ENCODE measurements at places on chromosomes 5 and 9.

- no peak for DNase-seq
These were observed 91.6 kb upstream of the LMX1B start for GRCh38 chr9:126521976-126522590.

DNA sequence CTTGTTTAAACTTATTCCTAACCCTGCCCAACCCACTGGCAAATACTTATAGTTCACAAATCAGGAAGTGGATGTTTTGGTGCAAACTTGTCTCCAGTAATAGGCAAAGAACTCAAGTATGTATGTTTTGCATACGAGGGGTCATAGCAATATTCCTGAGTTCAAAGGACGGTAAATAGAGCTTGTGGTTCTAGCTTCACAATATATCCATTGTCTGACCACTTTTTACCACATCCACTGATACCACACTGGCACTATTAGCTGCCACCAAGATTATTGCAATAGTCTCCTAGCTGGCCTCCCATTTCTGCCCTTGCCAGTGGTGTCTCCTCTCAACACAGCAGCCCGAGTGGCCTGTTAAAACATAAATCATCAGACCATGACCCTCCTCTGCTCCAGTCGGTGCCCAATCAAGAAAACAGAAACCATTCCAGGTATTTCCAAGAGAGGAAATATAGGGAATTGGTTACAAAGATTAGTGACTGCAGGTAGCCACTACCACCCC is 17.0 kb downstream of the GRXCR2 start:
- DNase-seq: no peak

DNA sequence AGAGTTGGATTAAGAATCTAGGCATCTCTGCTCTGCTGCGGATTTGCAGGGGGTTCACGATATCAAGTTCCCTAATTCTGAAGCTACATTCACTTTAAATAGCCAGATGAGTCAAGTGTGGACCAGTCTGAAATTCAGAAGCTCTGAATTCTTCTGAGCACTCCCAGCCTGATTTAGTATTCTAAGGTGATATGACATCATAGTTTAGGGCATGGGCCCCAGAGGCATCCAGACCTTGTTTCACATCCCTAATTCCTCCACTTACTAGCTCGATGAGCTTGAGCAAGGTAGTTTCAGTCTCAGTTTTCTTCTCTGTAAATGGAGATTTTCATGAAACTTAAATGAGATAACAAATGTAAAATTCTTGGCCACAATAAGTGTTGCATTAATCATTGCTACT is 65.2 kb downstream of the TMEM167A start:
- DNase-seq: no peak

GRCh38 chr5:138844125-138844461 is 31.0 kb downstream of the LRRTM2 start:
- no peak for DNase-seq

DNA sequence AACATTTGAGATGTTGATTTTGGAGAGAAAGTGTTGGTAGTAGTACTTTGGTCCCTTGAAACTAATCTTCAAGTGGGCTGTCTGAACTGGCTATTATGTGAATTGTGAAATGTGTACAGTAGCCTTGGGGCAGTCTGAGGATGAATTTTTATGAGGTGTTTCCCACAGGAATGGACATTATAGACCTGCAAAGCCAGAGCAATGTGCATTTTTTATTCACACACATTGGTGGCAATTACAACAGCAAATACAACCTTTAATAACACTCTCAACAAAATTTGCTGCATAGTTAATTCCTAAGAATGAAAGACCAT is 147.0 kb downstream of the PAM start:
- DNase-seq: no peak

GRCh38 chr5:122236270-122237040 is 75.6 kb upstream of the SNCAIP start:
- no peak for DNase-seq
